ENCODE measurements at places on chromosomes 4 and X.
A peak's percentile ranks its signal among the peaks of the same experiment; 100 is the strongest.

DNA sequence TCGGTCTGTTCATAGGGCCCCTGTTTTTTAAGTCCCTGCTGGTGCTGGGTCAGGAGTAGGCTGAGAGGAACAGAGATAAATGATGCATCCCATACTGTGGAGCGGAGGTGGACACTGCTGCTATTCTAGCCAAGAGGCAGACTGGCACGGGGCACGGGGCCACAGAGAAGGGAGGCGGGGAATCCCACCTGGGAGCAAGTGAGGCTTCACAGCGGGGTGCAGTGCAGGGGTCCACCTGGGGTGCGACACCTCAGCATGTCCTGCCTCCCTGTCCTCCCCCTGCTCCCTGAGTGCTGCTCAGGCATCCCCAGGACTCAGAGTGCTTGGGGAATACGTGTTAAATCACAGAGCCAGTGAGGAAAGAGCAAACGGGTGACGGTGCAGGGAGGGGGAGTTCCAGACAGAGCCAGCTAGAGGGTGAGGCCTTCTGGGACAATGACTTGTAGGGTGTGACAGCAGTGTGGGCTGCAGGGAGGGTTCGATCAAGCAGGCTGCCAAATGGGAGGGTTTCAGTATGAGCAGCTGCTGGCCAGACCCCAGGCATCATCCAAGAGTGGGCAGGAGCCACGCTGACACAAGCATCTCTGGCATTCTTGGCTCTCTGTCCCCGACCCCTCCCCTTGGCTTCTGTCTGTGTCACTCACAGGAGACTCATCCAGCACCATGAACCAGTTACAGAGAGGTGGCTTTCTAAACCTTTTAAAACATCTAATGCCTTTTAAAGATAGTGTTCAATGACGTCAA, 13.7 kb upstream of the HTRA3 start:
- no peak for DNase-seq

- DNase-seq, result no peak
Observed at GRCh38 chrX:136588036-136588435, 56.0 kb downstream of the VGLL1 start.

DNA sequence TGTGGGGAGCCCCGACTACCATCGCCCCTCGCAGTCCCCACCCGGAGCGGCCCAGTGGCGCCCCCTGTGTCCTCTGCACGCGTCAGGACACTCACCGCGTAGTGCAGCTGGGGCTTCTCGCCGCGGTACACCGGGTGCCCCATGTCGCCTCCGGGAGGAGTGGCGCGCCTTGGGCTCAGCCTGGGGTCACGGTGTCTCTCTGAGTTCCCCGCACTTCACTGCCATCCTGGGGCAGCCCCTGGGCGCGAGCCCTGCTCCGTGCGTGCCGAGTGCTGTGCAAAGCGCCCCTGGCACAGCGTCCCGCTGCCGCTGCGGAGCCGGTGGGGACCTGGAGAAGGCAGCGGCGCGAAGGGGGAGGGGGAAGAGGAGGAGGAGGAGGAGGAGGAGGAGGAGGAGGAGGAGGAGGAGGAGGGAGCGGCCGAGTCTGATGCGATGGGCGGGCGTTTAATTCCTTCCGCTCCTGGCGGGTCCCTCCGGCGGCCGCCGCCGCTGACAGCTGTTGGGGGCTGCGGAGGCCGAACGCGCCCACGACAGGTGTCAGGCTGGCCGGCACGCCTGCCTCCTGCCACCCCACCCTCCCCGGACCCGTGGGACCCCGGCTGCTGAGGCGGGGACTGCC, 134.3 kb downstream of the AMELX start:
- DNase-seq, result peak; percentile 36

- no peak for DNase-seq
Observed at GRCh38 chrX:123408821-123409737, 225.0 kb downstream of the GRIA3 start.

DNA sequence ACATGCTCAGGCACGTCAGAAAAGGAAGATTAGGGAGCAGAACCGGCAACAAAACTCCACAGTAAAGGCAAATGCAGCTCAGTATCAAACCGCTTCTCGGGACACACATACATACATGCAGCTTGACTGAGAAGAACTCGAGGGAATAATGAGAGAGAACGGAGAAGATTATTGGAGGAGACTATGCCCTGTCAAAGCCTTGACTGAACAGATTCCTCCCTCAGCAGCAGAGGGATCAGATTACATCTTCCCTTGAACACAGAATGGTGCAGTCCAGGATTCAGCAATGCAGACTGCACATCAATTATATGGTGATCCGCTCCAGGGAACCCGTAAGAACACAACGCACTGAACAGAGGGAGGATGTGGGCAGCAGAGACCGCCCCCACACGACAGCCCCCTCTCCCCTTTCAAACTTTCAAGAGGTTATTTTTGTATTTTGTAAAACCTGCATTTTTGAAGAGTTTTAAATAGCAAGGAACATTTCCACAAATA, 183.2 kb downstream of the FBXW7 start:
- peak; percentile 95 for DNase-seq

Data from brain (organoid and tissue), 16 donors.